Renal cortical epithelial cell (primary cell): ENCODE measurements at places on chromosomes 11 and 22.

GRCh38 chr22:38798496-38798895 is 4.6 kb upstream of the DNAL4 start:
- DNase-seq: no peak

GRCh38 chr11:16900491-16900890 is 113.7 kb downstream of the PLEKHA7 start:
- no peak for DNase-seq

GRCh38 chr11:58788355-58789023 is 56.0 kb downstream of the GLYATL2 start:
- peak; percentile 76 for DNase-seq

DNA sequence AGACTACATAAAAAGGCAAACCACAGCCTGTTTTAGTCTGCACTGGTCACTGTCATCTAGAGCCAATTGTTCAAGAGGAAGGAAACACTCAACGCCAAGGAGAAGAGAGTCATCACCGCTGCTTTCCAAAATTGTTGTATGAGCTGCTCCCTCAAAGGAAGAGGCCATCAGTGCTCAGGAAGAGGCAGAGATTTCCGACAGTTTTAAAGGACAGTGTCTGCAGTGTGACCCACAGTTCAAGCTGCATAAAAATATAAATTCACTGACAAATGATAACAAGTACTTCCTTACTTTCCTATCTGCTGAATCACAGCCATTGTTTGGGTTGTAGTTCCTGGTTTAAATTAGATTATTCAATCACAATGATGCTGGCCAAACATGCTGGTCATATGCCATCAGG is 16.4 kb downstream of the PRCP start:
- no peak for DNase-seq

- no peak for DNase-seq
Measured at GRCh38 chr11:31825838-31826484, 14.8 kb upstream of the PAX6 start.
